Left cardiac atrium (tissue), 4 donors: ENCODE measurements at places on chromosomes 1 and 21. TPM values are rescaled to one million over a fixed set of nuclear protein-coding genes. Genes with fewer than 3 reads are reported as not detected.

Gene SH2D1B
- total RNA-seq, result 0.13 TPM

GRCh38 chr1:181341026-181341632 is 142.2 kb upstream of the CACNA1E start:
- DNase-seq, result no peak

Gene MEX3A
- 0.42 TPM for total RNA-seq

- no peak for DNase-seq
Measured at GRCh38 chr1:206805357-206805756, 33.1 kb upstream of the IL10 start.

DNA sequence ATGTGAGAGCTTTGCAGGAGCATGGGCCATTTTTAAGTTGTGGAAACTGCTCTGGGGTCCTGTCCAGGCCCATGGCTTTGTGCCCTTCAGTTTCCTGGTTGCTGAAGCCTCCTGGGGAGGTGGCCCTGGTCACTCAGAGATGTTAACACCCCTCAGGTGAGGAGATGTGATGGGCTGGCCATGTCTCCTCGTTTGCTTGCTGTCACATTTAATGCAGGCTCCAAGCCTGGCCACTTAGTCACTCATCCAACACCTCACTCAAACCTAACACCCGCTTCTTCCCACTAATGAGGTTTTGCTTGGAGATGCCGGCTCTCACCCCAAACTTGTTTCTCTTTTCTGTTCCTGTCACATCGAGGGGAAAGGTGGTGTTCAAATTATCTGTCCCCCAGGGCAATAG is 192.7 kb downstream of the PTPRU start:
- no peak for DNase-seq

DNA sequence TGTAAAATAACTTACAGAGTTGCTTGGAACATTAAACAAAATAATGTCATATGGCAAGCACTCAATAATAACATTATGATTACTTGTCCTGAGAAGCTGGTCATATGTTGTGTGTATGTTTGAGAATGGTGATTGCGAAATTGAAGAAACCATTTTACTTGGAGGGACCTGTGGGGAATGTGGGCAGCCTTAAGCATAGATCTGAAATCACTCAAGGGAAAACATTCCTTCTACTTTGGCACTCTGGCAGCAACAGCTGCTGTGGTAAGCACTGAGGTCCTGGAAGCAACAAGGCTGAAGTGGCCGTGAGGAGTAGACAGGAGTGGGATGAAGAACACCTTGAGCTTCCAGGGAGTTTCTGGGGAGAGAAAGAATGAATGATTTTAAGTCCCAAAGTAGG is 165.4 kb upstream of the ADAMTS5 start:
- DNase-seq, result no peak

GRCh38 chr1:100005424-100005823 is 35.6 kb downstream of the SLC35A3 start:
- no peak for DNase-seq

GRCh38 chr1:160859166-160859565 is 3.5 kb downstream of the CD244 start:
- DNase-seq, result no peak

Gene TESK2
- total RNA-seq, result 2.8 TPM

DNA sequence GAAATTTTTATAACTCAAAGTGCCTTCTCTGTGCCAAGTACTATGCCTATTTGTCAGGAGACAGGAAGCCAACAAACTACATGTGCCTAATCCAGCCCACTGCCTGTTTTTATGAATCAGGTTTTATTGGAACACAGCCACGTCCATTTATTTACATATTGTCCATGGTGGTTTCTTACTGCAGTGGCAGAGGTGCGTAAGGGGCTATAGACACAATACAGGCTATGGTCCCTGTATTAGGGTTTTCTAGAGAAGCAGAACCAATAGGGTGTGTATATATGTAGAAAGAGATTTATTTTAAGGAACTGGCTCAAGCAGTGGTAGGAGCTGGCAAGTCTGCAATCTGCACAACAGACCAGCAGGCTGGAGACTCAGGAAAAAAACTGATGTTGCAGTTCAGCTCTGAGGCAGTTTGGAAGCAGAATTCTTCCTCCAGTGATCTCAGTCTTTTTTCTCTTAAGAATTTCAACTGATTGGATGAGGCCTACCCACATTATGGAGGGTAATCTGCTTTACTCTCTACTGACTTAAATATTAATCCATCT is 15.4 kb downstream of the PPIE start:
- DNase-seq, result no peak

DNA sequence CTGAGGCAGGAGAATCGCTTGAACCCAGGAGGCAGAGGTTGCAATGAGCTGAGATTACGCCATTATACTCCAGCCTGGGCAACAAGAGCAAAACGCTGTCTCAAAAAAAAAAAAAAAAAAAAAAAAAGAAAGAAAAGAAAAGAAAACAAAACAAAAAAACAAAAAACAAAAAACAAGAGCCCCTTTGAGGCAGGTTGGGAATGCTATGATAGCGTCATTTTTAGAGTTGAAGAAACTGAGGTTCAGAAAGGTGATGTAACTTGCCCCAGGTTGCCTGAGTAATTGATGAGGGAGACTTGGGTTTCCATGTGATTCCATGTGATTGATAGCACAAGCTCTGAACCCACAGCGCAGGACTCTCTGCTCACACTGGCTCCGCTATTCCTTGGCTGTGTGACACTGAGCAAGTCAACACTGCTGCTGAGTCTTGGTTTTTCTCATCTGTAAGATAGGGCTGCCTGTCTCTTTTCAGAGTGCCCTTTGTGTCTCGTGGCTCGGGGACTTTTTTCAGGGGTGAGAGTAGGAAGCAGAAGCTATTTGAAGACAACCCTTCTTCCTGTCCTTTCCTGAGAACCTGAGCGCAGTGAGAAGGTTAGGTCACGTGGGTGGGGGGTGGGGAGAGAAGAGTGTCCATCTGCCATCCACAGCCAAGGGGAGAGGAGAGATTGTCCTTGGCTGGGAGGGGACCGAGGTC is 2.5 kb downstream of the CNR2 start:
- no peak for DNase-seq

- DNase-seq, result peak; percentile 50
Measured at GRCh38 chr1:203342192-203342940, 8.6 kb downstream of the FMOD start.

DNA sequence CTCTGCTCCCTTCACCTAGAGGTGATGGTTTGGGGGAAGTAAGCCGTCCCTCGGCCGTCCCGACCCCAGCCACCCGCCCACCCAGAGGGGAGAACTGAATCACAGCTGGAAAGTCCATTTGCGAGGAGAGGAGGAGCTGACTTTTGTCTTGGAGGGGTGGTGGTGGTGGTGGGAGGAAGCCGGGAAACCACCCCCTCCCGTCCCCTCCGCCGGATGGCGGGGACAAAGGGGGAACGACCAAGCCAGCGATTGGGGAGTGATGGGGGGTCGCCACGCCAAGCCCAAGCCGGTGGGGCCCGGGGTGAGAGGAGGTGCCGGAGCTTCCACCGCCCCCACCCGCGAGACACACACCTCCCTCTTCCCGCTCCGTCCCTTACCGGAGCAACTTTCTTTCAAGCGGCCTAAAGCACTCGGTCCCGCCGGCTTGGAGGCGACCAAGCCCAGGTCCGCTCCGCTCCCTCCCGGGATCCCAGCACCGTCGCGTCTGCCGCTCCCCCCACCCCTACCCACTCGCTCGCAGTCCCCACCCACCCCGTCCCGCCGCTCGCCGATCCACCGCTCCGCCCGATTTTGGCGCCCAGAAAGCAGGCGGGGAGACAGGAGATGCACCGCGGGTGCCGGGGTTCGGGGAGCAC is 540 bp downstream of the ARHGEF2 start:
- DNase-seq, result peak; percentile 51

GRCh38 chr1:20587661-20588053 is 1.2 kb upstream of the CDA start:
- peak; percentile 41 for DNase-seq

DNA sequence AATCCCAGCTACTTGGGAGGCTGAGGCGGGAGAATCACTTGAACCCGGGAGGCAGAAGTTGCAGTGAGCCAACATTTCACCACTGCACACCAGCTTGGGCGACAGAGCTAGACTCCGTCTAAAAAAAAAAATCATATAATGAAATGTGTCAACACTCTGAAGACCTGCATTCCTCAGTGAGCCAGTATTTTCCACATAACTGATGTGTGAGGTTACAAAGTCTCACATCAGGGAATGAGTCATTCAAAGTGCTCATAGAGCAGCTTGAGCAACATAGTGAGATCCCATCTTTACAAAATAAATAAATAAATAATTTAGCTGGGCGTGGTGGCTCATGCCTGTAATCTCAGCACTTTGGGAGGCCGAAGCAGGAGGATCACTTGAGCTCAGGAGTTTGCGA is 65.5 kb downstream of the CASZ1 start:
- DNase-seq, result no peak

Gene GUCA2B
- not detected for total RNA-seq

Gene FCRL2
- not detected for total RNA-seq

DNA sequence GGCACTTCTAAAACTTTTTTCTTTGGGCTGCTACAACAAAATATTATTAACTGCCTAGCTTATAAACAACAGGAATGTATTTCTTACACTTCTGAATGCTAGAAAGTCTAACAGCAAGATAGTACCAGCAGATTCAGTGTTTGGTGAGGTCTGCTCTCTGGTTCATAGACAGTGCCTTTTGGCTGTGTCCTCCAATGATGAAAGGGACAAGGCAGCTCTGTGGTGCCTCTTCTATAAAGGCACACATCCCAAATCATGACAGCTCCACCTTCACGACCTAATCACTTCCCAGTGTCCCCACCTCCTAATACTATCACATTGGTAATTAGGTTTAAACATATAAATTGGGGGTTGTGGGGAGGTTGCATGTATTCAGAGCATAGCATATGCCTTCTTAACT is 9.5 kb downstream of the CFH start:
- DNase-seq, result no peak

Gene FCER1G
- total RNA-seq, result 35.9 TPM

DNA sequence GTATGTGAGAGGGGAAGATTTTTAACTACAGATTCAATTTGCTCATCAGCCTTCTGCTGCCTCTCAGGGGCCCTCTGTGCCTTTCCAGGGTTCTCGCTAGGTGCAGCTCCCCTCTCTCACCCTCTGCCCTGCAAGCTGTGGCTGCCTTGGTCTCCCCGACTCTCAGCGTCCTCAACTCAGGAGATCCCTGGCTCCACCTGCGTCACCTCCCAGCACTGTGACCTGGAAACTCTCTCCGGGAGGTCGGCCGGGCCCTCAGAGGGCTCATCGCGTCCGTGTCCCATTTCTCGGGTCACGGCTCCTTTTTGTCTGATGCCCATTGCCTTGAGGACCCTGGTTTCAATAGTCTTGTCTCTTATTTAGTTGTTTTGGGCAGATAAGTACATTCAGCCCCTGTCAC is 63.5 kb upstream of the ADARB1 start:
- no peak for DNase-seq

Gene KAZN
- 15.7 TPM for total RNA-seq

Gene GPR161
- 6.0 TPM for total RNA-seq

Gene NEGR1
- 18.8 TPM for total RNA-seq

- DNase-seq, result peak; percentile 74
Measured at GRCh38 chr1:243254233-243254926, 701 bp downstream of the CEP170 start.

Gene MYBPH
- not detected for total RNA-seq

Gene MXRA8
- total RNA-seq, result 38.3 TPM

DNA sequence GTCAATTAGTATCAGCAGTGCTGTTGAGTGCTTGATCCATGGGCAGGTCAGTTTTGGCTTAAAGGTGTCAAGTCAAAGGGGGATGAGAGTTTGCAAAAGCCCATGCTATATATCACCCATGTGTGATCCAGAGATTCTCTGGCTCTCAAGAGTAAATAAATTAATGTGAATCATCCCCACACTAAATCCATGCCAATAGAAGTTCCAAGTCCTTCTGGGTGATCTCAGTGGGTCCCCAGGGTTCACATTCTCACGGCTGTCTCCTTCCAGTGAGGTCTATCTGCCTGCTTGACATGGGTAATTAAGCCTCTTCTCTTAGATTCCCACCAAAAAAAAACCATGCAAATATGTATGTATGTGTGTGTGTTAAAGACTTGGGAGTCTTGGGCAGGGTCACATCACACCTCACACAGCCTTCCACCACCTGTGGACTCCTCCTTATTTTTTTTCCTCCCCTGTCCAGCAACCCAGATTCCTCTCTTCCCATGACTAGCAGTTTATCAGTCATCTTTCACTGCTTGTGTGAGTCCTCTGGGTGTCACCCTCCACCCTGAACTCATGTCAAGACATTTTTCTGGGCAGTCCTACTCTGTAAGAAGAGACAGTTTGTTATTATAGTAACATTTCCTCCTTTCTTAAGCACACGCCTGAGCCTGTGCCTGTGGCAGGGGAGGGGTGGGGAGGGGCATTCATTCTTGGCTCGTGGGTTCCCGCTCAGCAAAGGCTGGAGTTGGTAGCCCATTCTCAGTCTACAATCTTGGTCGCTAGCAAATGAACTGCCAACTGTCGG is 14.3 kb upstream of the S100A11 start:
- no peak for DNase-seq

- DNase-seq, result no peak
Measured at GRCh38 chr1:150261367-150261766, 3.8 kb downstream of the CA14 start.

DNA sequence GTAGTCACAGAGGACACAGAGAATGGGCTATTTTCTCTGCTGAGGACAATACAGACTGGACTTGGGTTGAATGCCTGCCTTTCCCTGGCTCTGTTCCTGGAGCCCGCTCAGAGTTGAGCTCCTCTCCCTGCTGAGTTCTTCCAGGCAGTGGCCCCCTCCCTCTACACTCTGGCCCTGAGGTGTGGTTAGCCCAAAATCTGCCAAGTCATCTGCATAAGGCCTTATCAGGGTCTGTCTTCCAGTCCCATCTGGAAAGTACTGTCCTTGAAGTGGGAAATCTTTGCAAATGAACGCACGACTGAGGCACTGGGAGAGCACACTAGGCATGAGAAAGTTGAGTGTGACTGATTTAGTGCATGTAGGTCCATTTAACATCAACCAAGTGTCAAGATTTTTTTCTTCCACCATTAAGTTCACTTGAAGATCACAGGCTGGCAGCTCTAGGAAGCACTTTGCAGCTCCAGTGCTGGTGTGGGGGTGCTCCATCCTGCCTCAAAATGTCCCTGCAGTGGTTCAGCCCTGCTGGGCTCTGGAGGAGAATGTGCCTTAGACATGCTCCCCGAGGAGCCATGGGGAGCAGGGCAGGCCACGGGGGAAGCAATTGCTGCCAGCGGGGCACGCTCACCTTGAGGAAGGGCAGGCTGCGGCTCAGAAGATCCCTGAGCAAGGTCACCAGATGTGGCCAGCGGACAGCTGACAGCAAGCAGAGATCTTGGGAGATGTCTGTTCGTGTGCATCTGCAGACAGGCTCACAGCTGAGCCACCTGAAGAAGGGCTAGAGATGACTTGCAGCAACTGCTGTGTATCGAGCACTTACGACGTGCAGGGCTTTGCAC is 41.5 kb downstream of the IER5 start:
- DNase-seq, result no peak
